Activated naive CD8-positive, alpha-beta T cell treated with anti-CD3 and anti-CD28 coated beads, Interleukin-2, amount 50 U/mL, for 16 hours (primary cell): ENCODE measurements at places on chromosomes 16 and 17.

- DNase-seq = no peak
Observed at GRCh38 chr17:19263641-19264051, 26.5 kb downstream of the EPN2 start.

- DNase-seq = no peak
Observed at GRCh38 chr17:74049167-74049966, 154.1 kb upstream of the RPL38 start.

- DNase-seq = no peak
Observed at GRCh38 chr17:65984299-65984698, 207.6 kb downstream of the CEP112 start.

- no peak for DNase-seq
Observed at GRCh38 chr17:27563532-27563931, 67.5 kb upstream of the LGALS9 start.

- DNase-seq = no peak
Observed at GRCh38 chr16:77696149-77696548, 26.2 kb upstream of the NUDT7 start.

GRCh38 chr17:34998205-34998604 lies 17.9 kb downstream of the LIG3 start:
- peak; percentile 51 for DNase-seq

DNA sequence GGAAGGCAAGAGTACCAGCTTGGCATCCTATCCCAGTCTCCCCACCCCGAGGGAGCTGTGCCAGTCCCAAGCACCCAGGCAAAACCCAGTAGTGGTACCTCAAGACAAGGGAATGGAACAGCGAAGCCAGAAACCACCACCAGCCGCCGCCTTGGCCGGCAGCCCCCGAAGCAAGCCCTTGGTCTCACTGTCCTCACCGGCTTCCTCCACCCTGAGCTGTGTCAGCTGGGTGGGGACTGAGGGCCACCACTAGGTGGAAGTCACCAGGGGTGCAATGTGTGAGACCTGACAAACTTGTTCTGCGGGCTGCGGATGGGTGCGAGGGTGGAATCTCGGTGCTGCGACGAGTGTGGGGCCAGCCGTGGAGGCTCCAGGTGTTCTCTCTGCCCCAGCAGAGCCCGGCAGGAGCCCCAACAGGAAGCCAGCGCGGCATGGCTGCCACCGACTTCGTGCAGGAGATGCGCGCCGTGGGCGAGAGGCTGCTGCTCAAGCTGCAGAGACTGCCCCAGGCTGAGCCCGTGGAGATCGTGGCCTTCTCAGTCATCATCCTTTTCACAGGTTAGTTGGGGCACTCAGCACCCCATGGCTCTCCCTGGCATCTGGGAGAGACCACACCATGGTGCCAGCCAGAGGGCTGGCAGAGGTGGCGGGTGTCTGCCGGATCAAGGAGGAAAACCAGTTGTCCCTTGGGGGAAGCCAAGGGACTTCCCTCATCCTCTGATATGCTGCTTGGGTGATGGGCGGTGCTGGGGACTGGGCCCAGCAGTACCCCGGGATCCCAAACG lies 6.7 kb downstream of the SMIM5 start:
- DNase-seq = no peak
